Skeletal muscle tissue (tissue), 5 donors: ENCODE measurements at places on chromosomes 6 and 20. TPM values are rescaled to one million over a fixed set of nuclear protein-coding genes. Genes with fewer than 3 reads are reported as not detected.

Gene PROKR2
- not detected for total RNA-seq

Gene ZBTB24
- total RNA-seq, result 4.7 TPM

Gene OSBPL2
- 26.6 TPM for total RNA-seq

Gene SNX5
- total RNA-seq, result 95.0 TPM

Gene TMEM151B
- total RNA-seq, result not detected

Gene TPD52L1
- total RNA-seq, result 14.6 TPM

Gene C20orf96
- total RNA-seq, result 1.0 TPM

Gene TPBG
- total RNA-seq, result 6.3 TPM

Gene ZNF831
- under 0.01 TPM for total RNA-seq

Gene ENPP5
- 3.7 TPM for total RNA-seq

Gene SCUBE3
- 0.52 TPM for total RNA-seq

Gene TGM2
- total RNA-seq, result 7.3 TPM

Gene GABRR1
- total RNA-seq, result 0.52 TPM

Gene TFAP2A
- not detected for total RNA-seq

Gene OLIG3
- not detected for total RNA-seq

Gene MTFR2
- total RNA-seq, result 0.52 TPM

Gene RING1
- 20.4 TPM for total RNA-seq

Gene SEL1L2
- total RNA-seq, result not detected

Gene ECT2L
- under 0.01 TPM for total RNA-seq

Gene MBOAT1
- 8.9 TPM for total RNA-seq

Gene CPNE5
- 6.3 TPM for total RNA-seq

Gene CRISP1
- not detected for total RNA-seq
